ENCODE measurements at places on chromosomes 1 and 21.

DNA sequence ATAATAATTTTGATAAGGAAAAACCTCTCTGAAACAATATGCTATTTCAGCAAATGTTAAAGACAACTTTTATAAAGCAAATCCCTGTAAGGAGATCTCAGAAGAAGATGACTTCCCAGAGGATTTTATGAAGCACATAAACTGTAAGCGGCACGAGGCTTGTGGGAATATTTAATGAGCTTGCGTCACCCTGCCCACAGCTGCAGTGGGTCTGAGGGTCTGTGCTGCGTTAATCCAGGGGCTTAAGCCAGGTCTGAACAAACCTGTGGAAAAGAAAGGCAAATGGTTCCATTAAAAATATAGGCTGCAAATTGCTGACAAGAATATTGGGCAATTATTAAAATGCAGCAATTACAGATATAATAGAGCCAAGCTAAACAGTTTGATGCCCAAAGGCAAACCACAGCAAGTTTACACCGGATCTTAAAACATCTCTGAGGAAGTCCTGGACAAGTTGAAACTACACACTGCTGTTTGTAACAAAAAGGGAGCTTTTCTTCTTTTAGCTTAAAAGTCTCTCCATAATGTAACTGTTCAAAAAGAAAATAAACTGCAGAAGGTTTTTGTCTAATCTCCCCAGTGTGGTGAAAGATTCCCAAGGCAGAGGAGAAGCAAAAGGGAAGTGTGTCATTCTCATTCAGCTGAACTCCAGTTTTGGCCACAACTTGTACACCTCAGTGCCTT is 21.8 kb downstream of the TGFBR3 start:
- DNase-seq = peak; percentile 13

DNA sequence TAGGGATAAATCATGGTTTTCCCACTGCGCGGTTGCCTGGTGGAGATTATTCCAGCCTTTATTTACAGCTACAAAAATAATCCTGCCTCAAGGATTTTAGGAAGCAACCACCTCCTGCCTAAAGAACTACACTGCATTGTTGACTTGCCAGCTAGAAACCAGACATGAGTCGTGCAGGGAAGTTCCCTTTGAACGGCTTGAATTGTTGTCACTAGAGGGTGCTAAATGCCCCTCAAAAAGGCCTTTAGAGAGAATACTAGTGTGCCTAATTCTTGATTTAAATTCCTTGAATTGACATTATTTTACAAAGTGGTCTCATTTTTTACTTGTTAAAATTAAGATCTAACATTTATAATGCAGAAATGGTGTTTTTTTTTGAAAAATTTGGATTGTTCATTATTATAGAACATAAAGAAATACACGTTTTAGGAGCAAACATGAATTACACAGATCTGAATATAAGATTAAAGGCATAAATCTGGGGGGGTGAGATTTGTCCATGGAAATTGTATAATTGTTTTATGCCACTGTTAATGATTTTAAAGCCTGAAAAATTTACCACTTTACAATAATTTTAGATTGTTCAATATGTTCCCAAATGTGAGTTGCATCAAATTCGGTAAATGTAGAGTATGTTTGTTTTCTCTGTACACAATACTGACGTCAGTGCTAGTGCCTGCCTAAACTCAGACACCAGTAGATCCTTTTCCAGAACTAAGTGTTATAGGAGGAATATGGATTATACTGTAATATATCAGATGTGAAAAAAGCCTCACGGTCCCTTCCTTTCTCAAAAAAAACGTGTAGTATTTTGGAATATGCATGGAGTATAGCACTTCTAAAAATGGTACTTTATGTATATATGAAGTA is 7.6 kb upstream of the ERG start:
- DNase-seq = peak; percentile 65

- no peak for DNase-seq
These were observed 2.9 kb downstream of the JAK1 start for GRCh38 chr1:64963466-64963865.

DNA sequence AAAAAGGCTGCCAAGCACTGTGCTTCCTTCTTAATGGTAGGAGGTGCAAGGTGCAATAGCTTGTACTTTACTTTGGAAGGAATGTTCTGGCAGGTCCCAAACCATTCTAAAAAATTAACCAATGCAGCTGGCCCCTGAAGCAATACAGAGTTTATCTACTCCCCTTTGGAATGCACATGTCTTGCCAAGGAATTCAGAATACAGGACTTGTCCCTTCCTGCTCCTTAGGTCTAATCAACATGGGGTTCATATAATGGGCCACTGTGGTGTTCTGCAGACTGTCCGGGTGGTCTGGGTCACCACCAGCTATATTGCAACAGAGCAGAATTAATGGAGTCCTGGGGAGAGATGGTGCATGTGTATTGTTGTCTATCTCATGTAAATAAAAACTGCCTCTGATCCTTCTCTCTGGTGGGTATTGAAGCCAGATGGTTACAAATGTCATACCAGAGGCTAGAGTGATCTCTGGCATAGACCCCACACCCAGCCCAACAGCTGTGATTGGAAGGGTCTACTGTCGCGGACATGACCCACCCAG is 112.8 kb downstream of the RIPK4 start:
- DNase-seq = no peak

DNA sequence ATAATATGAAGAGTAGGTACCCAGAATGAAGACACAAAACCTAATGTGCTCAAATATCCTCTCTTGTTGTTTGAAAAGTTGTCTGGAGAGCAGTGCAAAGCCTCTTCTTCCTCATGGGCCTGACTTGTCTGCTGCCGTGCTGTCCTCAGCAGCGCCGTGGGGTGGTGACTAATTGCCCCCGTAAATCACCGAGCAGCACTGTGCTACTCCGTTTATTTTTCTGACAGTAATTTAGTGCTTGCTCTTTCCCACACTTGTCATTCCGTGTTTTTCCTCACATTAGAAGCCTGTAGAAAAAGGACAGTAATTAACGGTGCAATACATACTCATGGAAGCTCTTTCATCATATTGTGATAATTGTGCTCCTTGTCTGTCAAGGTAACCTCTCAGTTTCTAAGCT is 114.8 kb upstream of the BARHL2 start:
- no peak for DNase-seq

GRCh38 chr1:99557546-99558202 is 88.2 kb upstream of the PALMD start:
- no peak for DNase-seq

GRCh38 chr21:43188592-43189210 is 19.9 kb downstream of the CRYAA start:
- DNase-seq = peak; percentile 11

DNA sequence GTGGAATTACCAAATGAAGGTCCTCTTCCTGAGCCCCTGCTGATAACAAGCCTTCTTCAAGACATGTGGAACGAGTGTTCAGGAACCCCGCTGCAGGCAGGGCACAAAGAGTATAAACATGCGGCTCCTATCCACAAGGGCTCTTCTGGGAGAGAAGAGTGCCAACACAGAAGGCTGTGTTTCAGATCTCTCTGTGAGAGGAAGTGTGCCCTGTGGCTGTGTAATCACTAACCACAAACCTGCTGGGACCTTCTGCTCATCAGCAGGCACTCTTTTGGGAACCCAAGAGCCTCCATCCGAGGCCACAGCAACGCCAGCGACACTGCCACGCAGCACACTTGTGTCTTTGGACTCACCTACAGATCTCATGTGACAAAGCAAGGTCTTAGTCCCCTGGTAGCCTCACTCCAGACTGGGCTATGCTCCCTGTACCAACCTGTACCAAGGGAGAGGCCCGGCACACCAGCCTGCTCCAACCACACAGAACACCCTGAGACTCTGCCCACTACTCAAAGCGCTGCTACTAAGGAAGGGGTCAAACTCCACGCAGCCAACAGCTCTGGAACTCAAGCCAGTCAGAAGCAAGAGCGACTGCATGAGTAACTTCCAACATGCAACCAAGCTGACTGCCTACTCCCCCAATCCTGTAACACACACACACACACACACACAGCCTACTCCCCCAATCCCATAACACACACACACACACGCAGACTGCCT is 7.8 kb downstream of the PTTG1IP start:
- peak; percentile 95 for DNase-seq

DNA sequence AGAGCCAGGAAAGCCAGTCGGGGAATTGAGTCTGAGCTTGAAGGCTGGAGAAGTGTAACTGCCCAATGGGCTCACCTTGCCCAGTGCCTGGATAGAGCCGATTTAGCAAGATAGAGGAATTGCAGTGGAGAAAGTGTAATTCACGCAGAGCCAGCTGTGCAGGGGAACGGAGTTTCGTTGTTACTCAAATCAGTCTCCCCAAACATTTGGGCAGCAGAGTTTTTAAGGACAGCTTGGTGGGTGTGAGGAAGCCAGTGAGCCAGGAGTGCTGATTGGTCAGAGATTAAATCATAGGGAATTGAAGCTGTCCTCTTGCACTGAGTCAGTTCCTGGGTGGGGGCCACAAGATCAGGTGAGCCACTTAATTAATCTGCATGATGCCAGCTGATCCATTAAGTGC is 28.4 kb upstream of the NLRP3 start:
- DNase-seq = peak; percentile 68

GRCh38 chr1:6483017-6483760 is 8.3 kb downstream of the PLEKHG5 start:
- DNase-seq = no peak

- DNase-seq = no peak
These were observed 37.6 kb upstream of the LMO4 start for GRCh38 chr1:87291107-87291506.

GRCh38 chr1:184691719-184692324 is 62.8 kb downstream of the EDEM3 start:
- DNase-seq = peak; percentile 36

DNA sequence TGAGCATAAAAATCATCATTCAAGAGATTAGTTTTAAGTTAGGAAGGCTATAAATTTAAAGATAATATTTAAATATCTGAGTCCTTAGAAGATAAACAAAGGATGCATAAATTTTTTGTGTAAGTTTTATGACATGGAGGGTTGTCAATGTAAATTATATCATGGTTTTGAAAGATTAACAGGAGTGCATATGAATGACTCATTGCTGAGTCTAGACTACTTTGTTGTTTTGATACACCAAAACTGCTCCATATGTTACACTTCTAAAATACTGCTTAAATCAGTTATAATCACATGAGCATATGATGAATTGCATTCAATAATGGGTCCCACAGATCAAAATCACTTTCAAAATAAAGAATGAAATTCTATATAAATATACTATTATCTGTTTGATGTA is 312.5 kb downstream of the KCNT2 start:
- DNase-seq = no peak

GRCh38 chr1:176315519-176316220 is 108.6 kb upstream of the COP1 start:
- DNase-seq = no peak

DNA sequence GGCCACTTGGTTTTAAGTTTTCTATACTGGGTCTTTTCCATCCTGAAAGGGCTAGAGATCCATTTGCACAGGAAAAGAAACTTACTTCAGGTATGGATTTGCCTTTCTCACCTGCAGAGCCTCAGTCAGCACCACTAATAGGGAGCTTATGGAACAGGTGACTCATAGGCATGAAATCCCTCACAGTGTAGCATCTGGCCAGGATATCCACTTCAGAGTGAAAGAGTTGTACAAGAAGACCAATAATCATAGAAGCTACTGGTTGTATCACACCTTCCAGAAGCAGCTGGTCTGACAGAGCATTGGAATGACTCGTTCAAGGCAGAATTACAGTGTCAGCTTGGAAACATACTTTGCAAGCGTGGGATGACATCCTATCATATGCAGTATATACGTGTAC is 26.3 kb upstream of the SYT14 start:
- DNase-seq = no peak

DNA sequence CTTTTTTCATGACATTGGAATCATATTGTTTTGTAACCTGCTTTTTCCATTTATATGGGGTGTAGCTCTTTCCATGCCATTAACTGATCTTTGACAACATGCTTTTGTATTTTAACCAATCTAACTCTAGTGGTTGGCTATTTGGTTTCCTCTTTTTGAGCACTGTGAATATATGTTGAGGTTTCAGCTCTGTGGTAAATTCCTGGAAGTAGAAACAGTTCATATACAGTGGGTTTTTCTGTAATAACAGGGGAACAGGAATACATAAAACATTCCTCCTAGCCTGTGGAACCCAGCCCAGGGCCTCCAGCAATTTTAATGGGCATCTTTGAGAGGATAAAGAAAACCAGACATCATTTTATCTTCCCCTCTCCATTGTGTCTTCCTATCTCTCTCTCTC is 17.4 kb downstream of the AZIN2 start:
- peak; percentile 91 for DNase-seq

DNA sequence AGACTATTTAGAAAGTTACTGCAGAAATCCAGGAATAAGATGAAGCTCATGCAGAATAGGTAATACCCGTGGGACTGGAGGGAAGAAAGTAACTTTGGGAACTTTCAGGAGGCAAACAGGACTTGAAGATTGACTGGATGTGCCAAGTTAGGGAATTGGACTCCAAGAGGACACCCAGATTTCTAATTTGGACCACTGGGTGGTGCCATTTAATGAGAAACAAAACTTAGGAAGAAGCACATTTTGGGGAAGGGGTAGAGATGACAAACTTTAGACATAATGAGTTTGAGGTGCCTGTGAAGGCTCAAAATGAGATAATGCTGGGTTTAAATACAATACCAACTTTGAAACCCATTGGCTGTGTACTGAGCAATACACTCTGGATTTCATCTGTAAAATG is 3.3 kb upstream of the B4GALT3 start:
- DNase-seq = peak; percentile 55

DNA sequence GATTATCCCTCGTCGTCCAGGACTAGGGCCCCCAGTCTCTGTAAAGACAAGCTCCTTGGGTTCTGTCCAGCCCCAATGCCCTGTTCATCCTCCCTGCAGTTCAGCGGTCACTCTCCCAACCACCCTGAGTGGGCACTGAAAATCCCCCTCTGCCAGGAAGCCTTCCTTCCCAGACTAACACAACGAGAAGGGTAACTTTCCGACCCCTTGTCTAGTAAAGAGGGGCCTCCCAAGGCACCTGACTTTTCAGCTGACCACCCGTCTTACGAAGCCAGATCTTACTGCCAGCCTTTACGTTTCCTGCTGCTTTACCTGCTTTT is 13.4 kb downstream of the TMEM9 start:
- DNase-seq = no peak

DNA sequence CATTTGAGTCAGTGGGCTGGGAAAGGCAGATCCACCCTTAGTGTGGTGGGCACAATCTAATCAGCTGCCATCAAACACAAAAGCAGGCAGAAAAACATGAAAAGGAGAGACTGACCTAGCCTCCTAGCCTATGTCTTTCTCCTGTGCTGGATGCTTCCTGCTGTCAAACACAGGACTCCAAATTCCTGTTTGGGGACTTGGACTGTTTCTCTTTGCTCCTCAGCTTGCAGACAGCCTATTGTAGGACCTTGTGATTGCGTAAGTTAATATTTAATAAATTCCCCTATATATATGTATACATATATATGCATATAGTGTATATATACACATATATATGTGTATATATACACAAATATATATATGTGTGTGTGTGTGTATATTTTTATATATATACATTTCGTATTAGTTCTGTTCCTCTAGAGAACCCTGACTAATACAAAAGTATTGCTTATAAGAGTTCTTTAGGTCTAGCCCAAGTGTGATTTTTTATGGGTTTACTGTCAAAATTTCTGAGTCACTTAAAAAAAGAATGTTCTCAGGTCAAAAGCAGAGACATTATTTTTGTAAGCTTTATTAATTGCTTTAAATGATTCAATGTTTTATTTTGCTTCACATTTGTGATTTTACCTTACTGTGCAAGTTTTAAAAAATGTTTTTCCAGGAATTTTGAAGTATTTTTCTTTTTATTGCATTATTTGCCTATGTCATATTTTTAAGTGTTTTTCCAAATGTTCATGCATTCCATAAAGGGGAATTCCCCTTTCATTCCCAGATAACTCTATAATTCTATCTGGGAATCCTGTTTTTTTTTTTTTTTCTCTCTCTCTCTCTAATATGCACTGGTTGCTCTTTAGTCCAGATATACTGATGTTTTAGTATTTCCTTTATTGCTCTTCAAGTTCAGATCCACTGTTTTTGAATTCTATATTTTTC is 92.1 kb upstream of the ADAMTS5 start:
- no peak for DNase-seq

All from MV-4-11 (cell line).